Smooth muscle cell of the umbilical artery (primary cell): ENCODE measurements at places on chromosomes 3 and 15. TPM values are rescaled to one million over a fixed set of nuclear protein-coding genes. Genes with fewer than 3 reads are reported as not detected.

The SST gene
- total RNA-seq, result not detected in 2 replicates

The LRRC31 gene
- total RNA-seq, result not detected in 2 replicates

The NEO1 gene
- total RNA-seq, result 88.6 and 109 TPM in 2 replicates

The CCK gene
- total RNA-seq, result 0.55 TPM in 1 of 2 replicates, not detected in the other

The RBPMS2 gene
- total RNA-seq, result not detected in 2 replicates

The GHRL gene
- total RNA-seq, result not detected in 2 replicates

The TTLL13 gene
- total RNA-seq, result 0.14 TPM in 1 of 2 replicates, not detected in the other

The LRTM1 gene
- total RNA-seq, result not detected in 2 replicates

The CLDN11 gene
- total RNA-seq, result 175 and 630 TPM in 2 replicates
